Bladder microvascular endothelial cell (primary cell): ENCODE measurements at places on chromosomes 2 and 18. TPM values are rescaled to one million over a fixed set of nuclear protein-coding genes. Genes with fewer than 3 reads are reported as not detected.

The ABCB11 gene
- under 0.01 TPM in 2 replicates for total RNA-seq

The HOXD13 gene
- total RNA-seq: not detected in 2 replicates

The CWC22 gene
- 7.8 and 18.2 TPM in 2 replicates for total RNA-seq

The HAT1 gene
- 29.0 and 40.8 TPM in 2 replicates for total RNA-seq

The EVX2 gene
- not detected in 2 replicates for total RNA-seq

The GALNT13 gene
- under 0.01 and 0.06 TPM in 2 replicates for total RNA-seq

The SERPINB3 gene
- not detected in 2 replicates for total RNA-seq

The PAIP2B gene
- total RNA-seq: 0.65 and 1.8 TPM in 2 replicates
